Fibroblast of skin of back (primary cell): ENCODE measurements at places on chromosomes 3 and 15.

DNA sequence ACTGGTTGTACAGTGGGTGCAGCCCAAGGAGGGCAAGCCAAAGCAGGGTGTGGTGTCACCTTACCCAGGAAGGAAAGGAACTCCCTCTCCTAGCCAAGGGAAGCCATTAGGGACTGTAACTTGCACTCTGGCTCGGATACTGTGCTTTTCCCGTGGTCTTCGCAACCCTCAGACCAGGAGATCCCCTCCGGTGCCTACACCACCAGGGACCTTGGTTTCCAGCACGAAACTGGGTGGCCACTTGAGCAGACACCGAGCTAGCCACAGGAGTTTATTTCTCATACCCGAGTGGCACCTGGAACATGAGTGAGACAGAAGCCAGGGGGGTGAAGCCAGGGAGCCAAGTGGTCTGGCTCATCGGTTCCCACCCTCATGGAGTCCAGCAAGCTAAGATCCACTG is 90.7 kb downstream of the ZBBX start:
- no peak for DNase-seq

DNA sequence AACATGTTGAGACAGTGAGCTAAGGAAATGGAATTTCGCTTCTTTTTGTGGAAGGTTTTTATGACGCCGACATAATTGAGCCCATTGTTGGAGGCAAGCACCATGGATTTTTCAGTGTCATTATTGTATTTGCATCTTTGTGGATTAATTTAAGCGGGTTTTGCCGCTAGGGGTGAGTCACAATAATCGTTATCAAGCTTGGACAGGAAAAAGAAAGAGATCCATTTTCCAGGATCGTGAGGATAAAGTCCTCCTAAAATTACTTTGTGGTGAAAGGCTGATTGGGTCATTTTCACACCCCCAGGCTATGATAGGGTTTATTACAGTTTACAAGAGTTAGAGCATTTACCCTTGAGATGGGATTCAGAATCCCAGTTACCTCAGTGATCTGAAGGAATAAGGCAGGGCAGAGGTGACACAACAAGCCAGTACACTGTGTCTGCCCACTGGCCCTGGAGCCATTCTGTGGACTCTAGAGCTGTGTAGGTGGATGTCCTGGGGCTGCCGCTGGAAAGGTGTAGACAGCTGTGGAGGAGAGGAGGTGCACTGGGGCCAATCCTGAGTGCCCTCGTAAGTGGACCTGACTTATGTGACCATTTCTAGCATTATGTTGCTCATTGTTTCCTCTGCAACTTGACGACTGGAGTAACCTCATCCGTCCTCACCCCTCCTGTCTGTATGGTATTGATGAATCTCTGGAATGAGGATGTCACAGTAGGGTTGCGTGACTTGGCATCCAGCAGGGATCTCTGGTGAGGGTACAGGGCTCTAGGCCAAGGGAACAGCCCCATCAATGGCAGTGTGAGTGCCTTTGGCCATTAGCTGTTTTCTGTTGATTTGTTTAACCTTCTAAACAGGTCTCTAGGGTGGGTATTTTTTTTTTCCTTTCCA is 370.1 kb downstream of the LRTM1 start:
- DNase-seq = no peak

GRCh38 chr3:29370021-29370420 is 89.2 kb downstream of the RBMS3 start:
- DNase-seq = no peak

DNA sequence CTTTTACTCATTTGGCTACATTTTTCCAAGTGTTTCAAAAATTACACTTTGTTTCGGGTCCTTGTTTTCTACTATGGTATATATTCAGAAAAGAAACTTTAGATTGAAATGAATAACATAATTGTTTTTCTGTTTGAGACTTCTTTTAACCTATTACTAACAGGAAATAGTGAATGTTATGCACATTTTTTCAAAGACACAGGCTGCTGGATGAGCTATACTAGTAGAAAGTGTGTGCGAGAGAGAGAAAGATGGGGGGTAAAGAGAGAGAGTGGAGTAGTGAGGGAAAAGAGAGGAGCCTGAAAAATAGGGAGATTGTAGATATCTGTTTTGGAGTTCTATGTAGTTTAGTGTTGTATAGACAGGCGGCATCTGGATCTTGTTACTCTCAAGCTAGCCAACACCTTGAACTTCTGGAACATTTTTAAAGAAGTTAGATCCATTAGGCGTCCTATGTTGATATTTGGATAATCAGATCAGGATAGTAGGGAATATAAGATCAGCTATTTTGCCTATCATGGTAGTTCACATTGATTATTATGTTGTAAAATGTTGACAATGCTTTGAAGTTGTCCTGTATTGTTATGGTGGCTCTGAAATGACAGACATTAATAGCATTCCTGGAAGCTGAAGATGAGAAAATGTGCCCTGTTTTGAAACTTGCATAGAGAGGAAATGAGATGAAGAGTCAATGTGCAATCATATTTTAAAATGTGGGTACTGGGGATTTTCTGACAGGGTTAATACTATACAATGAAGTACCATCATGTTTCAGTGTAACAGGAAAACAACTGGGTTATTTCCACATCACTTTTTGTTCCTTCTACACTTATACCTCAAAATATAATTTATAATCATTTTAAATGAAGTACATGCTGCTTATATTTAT is 2.6 kb downstream of the RBMS3 start:
- DNase-seq = no peak

DNA sequence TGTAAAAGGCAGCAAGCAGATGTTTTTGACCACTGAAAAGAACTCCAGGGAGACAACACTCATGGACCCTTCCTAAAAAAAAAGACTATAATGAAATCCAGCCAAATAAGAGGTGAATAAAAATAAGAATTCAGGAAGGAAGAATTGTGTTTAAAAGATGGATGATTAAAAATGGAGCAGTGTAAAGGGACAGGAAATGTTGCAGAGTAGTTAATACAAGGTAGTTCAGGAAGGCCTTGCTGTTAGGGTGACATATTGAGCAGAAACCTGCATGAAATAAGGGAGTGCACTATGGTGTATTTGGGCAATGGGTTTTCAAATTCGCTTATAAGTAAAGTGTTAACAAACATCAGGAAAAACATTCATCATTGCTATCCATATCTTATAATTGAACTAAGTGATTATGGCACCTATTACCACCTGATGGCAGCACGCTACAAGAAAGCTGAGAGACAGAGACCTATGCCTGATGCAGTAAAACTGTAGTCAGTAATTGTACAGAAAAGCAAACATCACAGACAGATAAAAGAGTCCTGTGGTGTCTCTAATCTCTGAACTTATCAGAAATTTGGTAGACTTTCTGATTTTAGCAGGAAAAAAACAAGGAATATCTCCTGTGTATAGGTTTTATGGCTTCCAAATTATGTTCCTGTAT is 5.8 kb upstream of the DBR1 start:
- peak; percentile 34 for DNase-seq

GRCh38 chr3:108091498-108092250 is 843 bp upstream of the CD47 start:
- no peak for DNase-seq

DNA sequence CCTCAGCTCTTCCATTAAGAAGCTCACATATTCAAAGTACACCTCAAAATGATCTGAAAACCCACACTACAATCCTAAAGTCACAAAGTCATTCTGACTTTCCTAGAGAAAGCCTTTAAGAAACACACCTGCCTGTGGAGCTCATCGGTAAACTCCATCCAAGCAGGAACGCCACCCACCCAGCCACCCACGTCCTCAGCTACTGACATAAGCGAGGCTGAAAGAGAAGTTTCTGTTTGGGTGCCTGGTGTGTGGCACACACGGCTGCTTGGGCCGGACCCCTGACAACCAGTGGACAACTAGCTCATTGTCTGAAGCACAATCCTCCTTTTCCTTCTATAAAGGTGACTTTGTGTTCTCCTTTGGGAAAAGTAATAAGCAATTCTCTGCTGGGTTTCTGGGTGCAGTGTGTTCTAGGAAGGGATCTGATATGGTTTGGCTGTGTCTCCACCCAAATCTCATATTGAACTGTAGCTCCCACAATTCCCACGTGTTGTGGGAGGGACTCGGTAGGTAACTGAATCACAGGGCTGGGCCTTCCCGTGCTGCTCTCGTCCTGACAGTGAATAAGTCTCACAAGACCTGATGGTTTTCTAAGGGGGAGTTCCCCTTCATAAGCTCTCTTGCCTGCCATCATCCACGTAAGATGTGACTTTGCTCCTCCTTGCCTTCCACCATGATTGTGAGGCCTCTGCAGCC is 26.1 kb downstream of the FAM174B start:
- DNase-seq = no peak

DNA sequence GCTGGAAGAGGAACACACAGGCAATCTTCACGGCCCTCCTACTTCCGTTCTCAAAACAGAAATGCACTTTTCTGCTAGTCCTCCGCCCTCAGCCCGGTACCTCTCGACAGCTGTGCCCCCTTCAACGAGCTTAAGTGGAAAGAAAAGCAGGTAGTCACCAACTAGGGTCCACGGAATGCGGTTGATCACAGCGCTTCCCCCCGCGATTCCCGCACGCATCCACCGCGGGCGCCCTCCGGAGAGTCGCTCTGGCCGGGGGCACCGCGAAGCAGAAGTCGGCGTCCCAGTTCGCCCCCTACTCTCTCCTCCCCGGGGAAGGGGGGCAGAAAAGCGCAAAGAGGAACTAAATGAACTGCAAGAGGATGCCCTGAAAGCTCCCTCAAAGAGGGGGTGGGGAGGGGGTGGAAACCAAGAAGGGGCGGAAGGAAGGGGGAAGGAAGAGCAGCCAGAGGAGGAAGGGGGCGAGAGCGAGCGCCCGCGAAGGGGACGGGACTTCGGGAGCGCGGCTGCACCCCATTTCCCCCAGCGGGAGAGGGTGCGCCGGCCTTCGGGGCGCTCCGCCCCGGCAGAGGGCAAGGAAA is 738 bp downstream of the ACAP2 start:
- DNase-seq = peak; percentile 27

- DNase-seq = peak; percentile 92
These were observed 55.2 kb upstream of the ACAN start for GRCh38 chr15:88748081-88748480.

DNA sequence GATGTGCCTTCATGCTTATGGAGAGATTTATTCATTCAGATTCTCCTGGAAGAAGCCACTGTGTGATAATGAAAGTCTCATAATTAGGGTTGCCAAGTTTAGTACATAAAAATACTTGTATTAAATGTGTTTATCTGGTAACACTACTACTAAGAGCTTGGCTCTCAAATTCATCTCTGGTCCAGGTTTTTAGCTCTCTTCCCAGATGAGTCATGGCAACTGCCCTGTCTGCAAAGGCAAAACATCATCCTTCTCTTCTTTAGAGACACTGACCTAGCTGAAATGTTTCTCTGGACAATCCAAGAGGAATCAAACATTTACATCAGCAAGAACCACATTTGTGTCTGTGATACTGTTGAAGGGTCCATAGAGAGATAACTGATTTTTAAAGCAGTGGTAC is 269.6 kb downstream of the ROBO2 start:
- DNase-seq = no peak

DNA sequence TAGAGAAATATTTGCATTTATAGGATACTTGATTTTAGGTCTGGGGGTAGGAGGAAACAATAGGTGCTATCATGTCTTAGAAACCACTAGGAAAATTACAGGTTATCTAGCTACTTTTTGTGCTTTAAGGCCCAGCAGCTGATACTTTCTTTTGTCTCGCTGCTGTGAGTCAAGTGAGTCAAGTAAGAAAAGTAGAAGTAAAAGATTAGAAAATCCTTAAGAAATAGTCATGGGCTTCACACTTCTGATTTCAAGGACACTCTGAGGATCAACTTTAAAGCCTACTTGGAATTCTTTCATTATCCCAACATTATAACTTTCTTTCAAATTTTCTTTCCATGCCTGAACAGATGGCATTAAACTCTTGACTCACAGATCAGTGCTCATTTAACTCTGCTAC is 95.2 kb upstream of the RBMS3 start:
- no peak for DNase-seq

- no peak for DNase-seq
These were observed 24.0 kb downstream of the BMF start for GRCh38 chr15:40084650-40085049.

GRCh38 chr3:114550165-114550564 is 256.3 kb downstream of the TIGIT start:
- no peak for DNase-seq

DNA sequence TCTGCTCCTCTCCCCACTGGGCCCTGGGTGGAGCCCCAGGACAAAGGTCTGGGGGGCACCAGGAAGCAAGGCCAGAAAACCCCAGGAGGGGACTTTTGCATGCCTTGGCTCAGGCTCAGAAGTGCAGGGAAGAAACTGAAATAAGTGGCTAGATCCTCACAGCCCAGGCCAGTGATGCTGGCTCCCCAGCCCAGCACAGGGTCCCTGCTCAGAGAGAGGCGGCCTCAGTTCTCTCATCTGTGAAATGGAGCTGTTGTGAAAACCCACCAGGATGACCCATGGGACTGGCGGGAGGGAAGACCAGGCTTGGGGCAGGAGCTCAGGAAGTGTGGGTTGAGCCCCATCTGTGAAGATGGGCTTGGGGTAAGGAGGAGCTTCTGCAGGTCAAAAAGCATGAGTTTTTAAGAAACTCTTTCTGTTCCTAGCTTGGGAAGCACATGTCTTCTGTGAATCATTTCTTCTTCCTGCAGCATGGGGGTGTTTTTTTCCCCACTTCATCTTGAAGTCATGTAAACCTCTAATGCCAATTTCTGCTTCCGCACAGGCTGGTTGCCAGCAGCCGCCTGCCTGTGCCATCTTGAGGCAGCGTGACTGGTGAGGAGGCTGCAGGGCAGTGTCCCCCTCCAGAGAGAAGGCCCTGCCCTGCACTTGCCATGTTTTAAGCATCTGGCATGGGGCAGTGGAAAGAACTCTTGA is 118.6 kb downstream of the SMAD6 start:
- no peak for DNase-seq

- no peak for DNase-seq
These were observed 87.0 kb upstream of the DNAJC19 start for GRCh38 chr3:181076558-181076957.

GRCh38 chr15:69450968-69451695 is 1.5 kb upstream of the RPLP1 start:
- no peak for DNase-seq

GRCh38 chr3:59126446-59126845 is 76.6 kb upstream of the CFAP20DC start:
- peak; percentile 65 for DNase-seq

DNA sequence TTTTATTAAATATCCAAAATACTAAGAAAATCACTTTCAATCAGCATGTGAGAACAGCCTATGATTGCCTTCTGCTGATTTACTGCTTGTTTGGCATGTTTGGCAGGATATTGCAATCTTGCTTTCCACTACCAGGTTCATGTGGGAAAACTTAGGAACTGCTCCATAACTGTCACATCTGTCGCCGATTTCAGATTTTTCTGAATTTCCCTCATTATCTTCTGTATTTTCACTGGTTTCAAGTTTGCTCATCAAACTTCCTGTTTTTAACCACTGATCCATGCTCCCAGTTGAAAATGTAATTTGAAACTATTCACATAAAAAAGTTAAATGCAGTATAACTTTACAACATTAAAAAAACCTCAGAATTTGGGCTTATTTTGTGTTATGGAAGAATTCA is 93.0 kb downstream of the NFKBIZ start:
- DNase-seq = no peak
